ENCODE measurements at places on chromosomes 16 and 17.

DNA sequence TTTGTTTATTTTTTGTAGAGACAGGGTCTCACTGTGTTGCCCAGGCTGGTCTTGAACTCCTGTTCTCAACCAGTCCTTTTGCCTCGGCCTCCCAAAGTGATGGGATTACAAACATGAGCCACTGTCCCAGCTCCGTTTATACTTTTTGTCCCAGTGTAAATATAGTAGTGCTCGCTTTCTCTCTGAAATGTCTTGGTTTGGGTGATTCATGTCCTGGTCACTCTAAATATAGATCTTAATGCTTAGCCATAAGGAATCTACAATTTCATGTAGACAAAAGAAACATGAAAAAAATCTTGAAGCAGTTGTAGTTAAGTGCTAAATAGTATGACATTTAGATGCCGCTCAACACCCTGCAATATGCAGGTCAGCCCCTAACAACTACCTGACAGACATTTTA lies 126.9 kb downstream of the KATNIP start:
- no peak overlapping the region for H3K4me3 ChIP-seq
- H3K4me1 ChIP-seq, result no peaks in the 10 kb centered on the region
- H3K27ac ChIP-seq, result no peak overlapping the region
- peaks cover 28% of the 10 kb centered on the region for H3K36me3 ChIP-seq
- H3K27me3 ChIP-seq, result no peaks in the 10 kb centered on the region
- DNase-seq, result no peak

- H3K36me3 ChIP-seq, result no peaks in the 10 kb centered on the region
- no peak for DNase-seq
- H3K27ac ChIP-seq, result no peak overlapping the region
- no peak overlapping the region for H3K4me3 ChIP-seq
Observed at GRCh38 chr17:2770129-2770528, 20.7 kb upstream of the CCDC92B start.

GRCh38 chr17:11624976-11625375 lies 26.7 kb downstream of the DNAH9 start:
- H3K36me3 ChIP-seq, result no peaks in the 10 kb centered on the region
- H3K4me3 ChIP-seq, result no peak overlapping the region
- H3K4me1 ChIP-seq, result no peaks in the 10 kb centered on the region
- no peak for DNase-seq
- H3K27ac ChIP-seq, result no peak overlapping the region

DNA sequence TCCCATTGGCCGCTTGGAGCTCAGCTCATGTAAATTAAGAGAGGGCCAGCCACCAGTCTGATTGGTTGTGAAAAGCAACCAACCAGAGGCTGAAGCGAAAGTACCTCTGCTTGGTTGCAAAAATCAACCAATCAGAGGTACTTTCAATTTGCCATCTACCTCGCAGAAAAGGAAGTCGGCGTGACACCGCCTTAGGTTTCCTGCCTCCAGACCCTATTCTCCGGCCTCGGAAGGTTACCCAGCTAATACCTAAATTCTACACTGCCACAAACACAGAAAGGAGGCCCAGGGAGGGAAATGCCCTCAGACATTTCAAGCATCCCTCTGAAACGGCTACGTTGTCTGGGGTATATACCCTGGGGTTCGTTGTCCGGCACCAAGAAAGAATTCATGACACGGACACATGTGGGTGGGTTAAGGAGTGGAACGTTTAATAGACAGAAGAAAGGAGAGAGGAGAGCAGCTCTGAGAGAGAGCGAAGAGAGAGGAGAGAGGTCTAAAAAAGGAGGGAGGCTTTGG lies 481.3 kb downstream of the TMEM114 start:
- no peaks in the 10 kb centered on the region for H3K27me3 ChIP-seq
- no peak overlapping the region for H3K27ac ChIP-seq
- DNase-seq, result no peak
- no peaks in the 10 kb centered on the region for H3K36me3 ChIP-seq

DNA sequence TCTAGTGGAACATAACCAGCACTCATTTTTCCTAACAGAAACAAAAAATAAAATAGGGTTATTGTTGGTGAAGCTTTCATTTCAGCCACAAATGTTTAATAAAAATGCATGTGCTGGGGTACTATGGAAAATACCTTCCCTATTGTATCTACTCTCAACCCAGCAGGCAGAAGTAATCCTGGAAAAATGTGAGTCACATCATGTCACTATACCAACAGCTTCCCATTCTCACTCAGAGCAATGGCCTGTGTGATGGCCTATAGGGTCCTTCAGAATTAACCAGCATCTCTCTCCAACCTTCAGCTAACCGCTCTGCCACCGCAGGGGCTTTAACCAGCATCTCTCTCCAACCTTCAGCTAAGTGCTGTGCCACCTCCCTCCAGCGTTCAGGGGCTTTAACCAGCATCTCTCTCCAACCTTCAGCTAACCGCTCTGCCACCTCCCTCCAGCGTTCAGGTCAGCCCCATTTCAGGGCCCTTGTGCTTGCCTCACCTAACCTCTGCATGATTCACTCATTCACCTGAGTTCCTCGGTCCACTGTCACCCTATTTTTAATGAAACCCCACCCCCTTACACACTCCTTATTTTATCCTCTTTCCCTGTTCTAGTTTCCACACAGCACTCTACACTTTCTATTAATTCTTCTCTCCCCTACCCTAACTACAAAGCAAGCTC lies 34.0 kb downstream of the UBE2G1 start:
- no peak overlapping the region for H3K27ac ChIP-seq
- peaks cover 13% of the 10 kb centered on the region for H3K4me1 ChIP-seq
- H3K4me3 ChIP-seq, result no peak overlapping the region
- DNase-seq, result no peak
- no peaks in the 10 kb centered on the region for H3K36me3 ChIP-seq

GRCh38 chr16:3256146-3256865 lies at the start of gene MEFV:
Gene MEFV, minus strand, starts transcription at chr16:3256633. Its CDS starts 46 bp downstream, at chr16:3256587.
- peaks cover 2% of the 10 kb centered on the region for H3K27me3 ChIP-seq
- no peak for DNase-seq
- no peaks in the 10 kb centered on the region for H3K4me1 ChIP-seq
- no peaks in the 10 kb centered on the region for H3K36me3 ChIP-seq
- H3K4me3 ChIP-seq, result peak within 1 kb of the TSS; percentile 3

DNA sequence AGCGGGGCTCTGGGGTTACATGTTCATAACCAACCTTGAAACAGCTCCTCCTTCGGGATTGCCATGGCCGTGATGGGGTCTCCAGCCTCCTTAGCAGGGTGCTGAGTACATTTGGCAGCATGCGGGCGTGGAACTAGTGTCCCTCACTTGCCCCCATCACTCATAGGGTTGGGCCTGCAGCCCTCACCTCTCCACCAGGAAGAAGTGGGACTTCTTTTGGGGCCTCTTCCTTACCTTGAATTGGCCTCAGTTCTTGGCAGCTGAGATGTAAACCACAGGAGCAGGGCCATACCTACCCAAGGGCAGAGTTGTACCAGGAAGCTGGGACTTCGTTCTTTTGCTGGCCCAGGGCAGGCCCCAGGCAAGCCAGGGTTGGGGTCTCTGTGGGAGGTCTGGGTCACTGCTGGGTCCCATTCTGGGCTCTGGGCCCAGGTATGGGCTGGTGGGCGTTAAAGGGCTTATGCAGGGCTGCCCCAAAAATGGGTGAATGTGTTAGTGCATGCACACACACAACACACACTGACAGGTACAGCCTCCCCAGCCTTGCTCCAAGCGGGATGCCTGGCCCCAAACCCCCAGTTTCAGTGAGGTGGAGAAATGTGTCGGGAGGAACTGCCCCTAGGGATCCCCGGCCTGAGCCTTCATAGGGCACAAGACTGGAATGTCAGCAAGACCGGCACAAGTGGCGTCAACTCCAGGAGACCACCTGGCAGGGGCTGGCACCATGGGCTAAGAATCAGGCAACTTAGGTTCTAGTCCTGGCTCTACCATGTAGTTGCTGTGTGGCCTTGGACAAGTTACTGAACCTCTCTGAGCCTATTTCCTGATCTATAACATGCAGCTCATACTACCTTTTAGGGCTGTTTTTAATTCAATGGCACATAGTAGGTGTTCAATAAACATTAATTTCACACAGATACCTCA lies 3.9 kb upstream of the KRT15 start:
- no peak for DNase-seq
- H3K4me3 ChIP-seq, result no peak overlapping the region
- no peaks in the 10 kb centered on the region for H3K36me3 ChIP-seq
- H3K27ac ChIP-seq, result no peak overlapping the region
- H3K27me3 ChIP-seq, result no peaks in the 10 kb centered on the region

- no peaks in the 10 kb centered on the region for H3K27me3 ChIP-seq
- no peak for DNase-seq
- no peak overlapping the region for H3K27ac ChIP-seq
- no peaks in the 10 kb centered on the region for H3K36me3 ChIP-seq
- H3K4me1 ChIP-seq, result no peaks in the 10 kb centered on the region
- H3K4me3 ChIP-seq, result no peak overlapping the region
Observed at GRCh38 chr17:44602390-44602789, 45.1 kb downstream of the FZD2 start.

GRCh38 chr16:27980076-27980775 lies 83.3 kb downstream of the GSG1L start:
- no peak overlapping the region for H3K4me3 ChIP-seq
- no peaks in the 10 kb centered on the region for H3K4me1 ChIP-seq
- no peak overlapping the region for H3K27ac ChIP-seq
- no peaks in the 10 kb centered on the region for H3K27me3 ChIP-seq

DNA sequence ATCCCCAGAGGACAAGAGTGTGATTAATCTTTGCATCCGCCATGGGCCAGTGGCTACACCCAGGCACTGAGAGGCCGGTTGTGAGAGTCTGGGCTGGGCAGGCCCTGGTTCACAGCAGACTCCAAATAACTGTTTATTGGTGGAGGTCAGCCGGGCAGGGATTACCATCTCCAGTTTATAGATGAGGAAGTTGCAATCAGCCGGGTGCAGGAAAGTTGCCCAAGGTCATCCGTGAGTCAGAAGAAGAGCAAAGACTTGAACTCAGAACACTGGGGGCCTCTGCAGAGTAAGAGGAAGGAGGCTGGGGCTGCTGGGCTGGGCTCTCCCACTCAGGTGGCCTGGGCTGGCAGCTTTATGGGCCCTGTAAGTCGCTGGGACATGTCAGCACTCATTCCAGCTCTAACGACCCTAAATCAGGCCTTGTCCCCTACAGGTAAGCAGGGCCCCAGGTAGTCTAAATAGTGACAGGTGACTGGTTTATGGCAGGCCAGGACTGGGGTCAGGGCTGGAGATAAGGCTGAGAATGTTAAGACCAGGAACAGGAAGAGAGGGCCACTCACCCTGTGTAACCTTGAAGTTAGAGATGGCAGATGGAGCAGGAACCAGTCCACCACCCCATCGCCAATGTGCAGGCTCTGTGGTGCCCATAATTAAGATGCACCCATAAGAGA lies 2.1 kb upstream of the CA4 start:
- H3K27me3 ChIP-seq, result peaks cover 6% of the 10 kb centered on the region
- no peak for DNase-seq
- H3K4me3 ChIP-seq, result no peak overlapping the region
- peaks cover 30% of the 10 kb centered on the region for H3K4me1 ChIP-seq
- no peaks in the 10 kb centered on the region for H3K36me3 ChIP-seq

DNA sequence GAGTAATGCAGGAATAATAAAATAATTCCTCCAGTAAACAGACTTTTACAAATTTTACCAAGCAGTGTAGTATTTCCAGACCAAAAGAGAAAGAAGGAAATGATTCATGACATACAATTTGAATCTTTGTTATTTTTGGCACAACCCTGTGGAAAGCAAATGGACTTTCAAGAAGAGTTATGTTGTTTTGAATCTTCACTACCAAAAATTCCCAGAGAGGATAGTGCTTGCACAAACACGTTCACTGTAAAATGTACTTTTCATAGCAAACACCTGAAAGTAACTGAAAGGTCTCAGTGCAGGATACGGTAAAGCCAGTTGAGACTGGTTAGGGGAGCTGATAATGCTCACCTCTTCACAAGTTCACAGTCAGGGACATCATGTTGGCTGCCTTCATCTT lies 107.1 kb downstream of the USP22 start:
- H3K4me1 ChIP-seq, result no peaks in the 10 kb centered on the region
- no peaks in the 10 kb centered on the region for H3K36me3 ChIP-seq
- DNase-seq, result no peak

DNA sequence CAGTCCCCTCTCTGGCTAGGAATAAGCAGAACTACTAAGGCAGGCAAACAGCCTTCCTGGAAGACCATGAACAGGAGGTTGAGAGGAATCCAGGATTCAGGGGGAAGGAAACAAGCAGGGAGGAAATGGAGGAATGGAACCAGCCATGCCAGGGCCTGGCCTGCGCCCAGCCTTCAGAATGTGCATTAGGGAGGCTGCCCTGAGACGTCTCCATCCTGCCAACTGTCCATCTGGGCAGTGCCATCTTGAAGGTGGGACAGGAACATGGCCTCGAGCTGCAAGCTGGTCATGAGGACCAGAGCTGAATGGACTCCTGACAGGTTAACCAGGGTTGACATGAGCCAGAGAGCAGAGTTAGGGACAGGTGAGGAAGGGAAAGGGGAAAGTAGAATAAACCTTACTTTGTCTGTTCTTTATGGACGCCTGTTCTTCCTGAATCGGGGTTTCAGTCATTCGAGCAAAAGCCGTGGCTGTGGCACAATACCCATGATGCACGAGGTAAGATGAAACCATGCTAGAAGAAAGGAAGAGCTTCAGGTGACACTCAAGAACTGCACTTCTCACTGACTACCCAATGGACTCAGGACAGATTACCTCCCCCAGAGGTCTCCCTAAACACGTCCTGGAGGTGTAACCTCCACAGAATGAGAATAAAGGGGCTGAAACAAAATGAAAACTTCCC lies 12.1 kb upstream of the GFOD2 start:
- no peak overlapping the region for H3K27ac ChIP-seq
- DNase-seq, result no peak
- peaks cover 26% of the 10 kb centered on the region for H3K36me3 ChIP-seq
- H3K4me1 ChIP-seq, result no peaks in the 10 kb centered on the region
- H3K27me3 ChIP-seq, result no peaks in the 10 kb centered on the region

DNA sequence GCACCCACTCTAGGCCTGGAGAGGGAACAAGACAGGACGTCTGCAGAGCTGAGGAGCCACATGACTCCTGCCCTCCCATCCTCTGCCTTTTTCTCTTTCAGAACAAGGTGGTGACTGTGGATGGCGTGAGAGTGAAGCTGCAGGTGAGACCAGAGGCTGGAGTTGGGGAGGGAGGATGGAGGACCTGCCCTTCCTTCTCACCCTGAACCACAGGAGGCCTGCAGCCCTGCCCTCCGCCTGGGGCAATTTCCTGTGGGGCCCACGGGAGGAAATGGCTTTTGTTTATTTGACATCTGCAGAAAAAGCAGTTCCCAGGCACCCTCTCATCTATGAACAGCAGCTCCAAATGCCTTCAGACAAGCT lies 5.1 kb downstream of the RAB37 start:
- peaks cover 99% of the 10 kb centered on the region for H3K4me1 ChIP-seq
- peak overlapping the region; percentile 19 for H3K4me3 ChIP-seq

DNA sequence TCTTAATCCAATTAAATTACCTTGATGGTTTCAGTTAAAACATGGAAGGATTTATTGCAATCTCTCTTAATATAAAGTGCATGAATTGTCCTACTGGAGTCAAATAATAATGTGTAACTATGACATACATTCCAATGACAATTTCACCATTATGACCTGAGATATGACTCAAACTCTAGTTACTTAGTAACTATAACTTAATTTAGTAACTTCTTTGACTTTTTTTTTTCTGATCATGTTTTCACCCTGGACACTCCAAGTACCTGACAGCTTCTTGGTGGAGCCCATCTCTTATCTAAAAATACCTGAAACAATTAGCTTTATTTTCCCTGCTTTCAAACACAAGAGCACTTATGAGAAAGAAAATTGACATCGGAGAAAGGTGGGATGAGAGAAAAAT lies 123.7 kb downstream of the STX8 start:
- no peaks in the 10 kb centered on the region for H3K27me3 ChIP-seq
- no peak overlapping the region for H3K27ac ChIP-seq
- H3K36me3 ChIP-seq, result no peaks in the 10 kb centered on the region
- no peaks in the 10 kb centered on the region for H3K4me1 ChIP-seq
- no peak overlapping the region for H3K4me3 ChIP-seq
- DNase-seq, result no peak
